Midbrain (tissue), 1 donor: ENCODE measurements at places on chromosomes 11 and 22.
A peak's percentile ranks its signal among the peaks of the same experiment; 100 is the strongest.

- DNase-seq = no peak
Observed at GRCh38 chr11:113926273-113927197, 21.9 kb downstream of the HTR3B start.

- DNase-seq = no peak
Observed at GRCh38 chr11:68411501-68411991, 49.0 kb upstream of the PPP6R3 start.

- no peak for DNase-seq
Observed at GRCh38 chr11:61555051-61555969, 25.6 kb downstream of the SYT7 start.

- peak; percentile 50 for DNase-seq
Observed at GRCh38 chr22:36027935-36028645, 534 bp downstream of the RBFOX2 start.

- no peak for DNase-seq
Observed at GRCh38 chr11:32188785-32189184, 97.9 kb downstream of the RCN1 start.

DNA sequence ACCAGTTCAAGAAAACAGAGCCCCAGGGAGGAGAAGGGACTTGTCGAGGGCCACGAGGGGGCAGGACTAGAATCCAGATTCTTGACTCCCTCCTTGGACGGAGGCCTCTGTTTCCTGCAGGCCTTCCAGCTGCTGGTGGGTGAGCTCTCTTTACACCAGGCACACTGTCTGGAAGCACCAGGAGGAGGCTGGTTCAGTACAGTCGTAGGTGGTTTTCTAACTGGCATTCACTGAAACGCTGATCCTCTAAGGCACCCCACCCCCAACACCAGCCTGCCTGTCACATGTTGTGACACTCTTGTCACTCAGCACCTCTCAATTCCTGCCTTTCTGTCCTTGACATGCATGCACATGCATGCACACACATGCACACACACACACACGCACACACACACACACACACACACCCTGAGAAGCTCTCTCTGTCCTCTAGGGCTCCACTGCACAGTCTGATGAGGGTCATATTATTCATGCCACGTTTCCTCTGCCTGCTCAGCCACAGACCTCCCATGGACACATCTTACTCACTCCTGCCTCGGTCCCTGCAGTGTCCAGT, 751 bp downstream of the MS4A10 start:
- no peak for DNase-seq

DNA sequence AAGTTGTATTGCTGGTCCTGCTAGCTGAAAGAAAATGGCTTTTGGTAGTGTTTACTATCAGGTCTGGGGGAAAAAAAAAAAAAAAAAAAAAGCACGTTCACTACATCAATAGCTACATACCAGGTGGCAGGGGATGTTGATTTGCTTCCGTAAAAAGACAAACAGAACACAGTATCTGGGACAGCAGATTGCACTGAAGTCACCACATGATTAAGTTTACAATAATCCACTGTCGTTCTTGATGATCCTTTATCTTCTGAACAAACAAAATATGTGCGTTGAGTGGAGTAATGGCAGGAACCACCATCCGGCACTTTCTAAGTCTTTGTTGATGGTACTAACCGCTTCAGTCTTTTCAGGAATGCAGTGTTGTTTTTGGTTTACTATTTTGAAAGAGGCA, 48.7 kb downstream of the DDX6 start:
- DNase-seq = no peak

DNA sequence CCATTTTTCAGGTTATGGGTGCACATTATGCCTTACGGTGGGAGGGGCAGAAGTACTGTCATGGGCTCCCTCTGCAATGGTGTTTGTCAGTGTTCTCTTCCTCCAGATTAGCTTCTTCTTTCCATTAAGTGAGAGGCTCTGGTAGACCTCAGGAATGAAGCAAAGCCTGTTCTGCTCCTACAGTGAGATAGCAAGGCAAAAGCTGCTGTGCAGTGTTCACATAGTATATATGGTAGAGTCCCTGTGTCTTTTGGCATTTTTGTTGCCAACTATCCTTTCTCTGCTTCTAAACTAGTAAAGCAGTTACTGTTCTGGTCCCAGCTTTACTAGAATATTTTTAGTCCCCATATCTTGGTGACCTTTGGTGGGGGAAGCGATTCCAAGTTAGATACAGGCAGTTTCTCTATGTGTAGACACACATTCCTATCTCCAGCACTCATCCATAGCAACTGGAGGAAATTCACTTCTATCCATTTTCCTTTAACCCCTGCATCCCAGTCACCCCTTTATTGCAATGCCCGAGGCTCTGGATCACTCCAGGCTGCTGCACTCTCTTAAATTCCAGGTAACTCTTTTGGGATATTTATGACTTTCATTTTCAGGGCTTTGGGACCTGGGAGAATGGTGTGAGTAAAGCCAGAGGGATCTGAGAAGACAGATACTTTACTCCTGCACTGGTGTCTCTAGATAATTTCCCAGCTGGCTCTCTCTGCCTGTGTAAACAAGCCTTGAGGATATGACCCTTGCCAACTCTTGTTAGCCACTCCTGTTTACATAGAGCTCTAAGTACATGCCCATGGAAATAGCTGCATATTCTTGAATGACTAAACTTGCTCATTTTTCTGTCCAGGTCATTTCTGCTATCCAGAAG, 3.9 kb upstream of the TRIM34 start:
- no peak for DNase-seq

DNA sequence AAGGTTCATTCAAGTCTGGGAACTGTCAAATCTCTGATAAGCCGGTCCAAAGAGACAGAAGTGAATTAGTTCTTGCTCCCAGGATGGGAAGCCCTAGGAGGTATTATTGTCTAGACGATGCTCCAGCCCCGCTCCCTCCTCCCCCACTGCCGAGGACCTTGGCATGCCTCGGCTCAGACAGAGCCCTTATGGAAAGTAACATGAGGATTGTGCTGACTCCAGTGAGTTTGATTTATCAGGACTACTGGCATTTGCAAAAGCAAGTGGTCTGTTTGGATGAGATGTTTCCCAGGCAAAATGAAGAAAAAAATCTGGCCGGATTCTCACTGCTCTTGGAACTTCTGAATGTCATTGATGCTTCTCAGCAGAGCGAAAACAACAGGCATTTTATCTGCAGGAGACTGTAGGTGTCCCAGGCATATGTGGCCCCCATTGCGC, 341.0 kb downstream of the ETS1 start:
- DNase-seq = no peak

- DNase-seq = no peak
Observed at GRCh38 chr11:69876013-69876412, 56.8 kb upstream of the FGF3 start.

DNA sequence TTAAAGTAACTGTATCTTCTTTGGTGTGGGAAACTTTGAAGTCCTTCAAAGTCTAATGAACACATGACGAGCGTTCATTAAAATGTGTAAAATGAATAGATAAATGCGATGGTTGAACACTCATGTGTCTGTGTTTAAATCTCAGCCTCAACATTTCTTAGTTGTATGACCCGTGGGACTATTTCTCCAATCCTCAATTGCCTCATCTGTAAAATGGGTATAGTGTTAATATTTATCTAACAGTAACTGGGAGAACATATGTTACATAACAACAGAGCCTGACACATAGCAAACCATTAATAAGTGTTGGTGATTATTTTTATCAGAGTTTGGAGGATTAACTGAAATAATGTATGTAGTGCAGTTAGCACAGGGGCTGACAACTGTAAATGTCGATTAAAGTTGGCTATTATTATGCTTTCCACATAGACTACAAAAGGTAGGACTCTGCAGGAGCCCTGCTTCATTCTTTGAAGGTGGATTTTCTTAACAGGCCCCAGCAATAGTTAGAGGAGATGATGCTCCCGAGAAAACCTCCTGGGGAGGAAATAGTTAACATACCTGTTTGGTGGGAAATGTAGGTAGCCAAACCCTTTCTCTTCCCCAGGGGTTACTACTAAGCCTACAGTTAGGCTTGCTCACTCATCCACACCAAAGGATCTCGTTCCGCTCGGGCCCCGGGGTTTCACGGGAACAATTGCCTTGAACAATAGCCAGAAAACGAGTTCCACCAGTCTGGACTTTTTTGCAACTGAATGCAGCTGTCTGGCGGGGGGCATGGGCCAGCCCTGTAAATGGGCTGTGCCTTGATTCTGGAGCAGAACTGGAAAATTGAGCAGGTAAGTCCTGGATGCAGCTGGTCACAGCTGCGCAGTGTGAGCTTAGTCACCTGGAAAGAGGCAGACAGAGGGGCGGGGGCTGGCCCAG, 133.4 kb downstream of the DBX1 start:
- peak; percentile 26 for DNase-seq

DNA sequence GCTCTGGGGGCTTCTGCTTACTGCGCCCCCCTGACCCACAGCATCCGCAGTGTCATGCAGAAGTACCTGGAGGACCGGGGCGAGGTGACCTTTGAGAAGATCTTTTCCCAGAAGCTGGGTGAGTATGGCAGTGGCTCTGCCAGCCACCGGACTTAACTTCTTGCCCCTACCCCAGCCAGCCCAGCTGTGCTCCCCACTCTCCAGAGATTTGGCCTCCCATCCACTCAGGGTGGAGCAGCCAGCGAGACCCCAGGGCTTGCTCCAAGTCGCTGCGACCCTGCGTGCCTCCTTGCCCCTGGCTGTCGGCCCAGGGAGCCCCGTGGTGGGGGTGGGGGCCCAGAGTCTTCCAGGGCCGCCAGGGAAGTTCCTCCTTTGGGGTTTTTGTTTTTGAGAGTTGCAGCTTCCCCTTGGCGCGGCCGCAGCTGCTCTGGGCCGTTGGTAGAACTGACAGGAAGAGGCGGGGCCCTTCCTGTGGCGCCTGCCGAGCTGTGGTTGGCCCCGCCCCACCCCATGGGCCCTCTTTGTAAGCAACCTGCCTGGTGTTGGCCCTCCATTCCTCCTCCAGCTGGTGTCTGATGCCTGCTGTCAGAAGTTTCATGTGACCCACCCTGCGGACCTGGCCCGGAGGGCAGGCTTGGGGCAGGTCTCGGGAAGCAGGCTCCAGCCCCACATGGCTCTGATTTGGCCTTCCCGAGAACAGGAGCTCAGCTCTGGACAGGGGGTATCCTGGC, 11.1 kb downstream of the GRK2 start:
- peak; percentile 40 for DNase-seq

GRCh38 chr11:70326365-70326811, 55.9 kb downstream of the PPFIA1 start:
- DNase-seq = peak; percentile 31

- no peak for DNase-seq
Observed at GRCh38 chr22:43308060-43308830, 34.9 kb downstream of the SCUBE1 start.

GRCh38 chr22:39291523-39291922, 27.9 kb downstream of the RPL3 start:
- no peak for DNase-seq

- DNase-seq = no peak
Observed at GRCh38 chr11:122592641-122593040, 62.9 kb upstream of the UBASH3B start.

DNA sequence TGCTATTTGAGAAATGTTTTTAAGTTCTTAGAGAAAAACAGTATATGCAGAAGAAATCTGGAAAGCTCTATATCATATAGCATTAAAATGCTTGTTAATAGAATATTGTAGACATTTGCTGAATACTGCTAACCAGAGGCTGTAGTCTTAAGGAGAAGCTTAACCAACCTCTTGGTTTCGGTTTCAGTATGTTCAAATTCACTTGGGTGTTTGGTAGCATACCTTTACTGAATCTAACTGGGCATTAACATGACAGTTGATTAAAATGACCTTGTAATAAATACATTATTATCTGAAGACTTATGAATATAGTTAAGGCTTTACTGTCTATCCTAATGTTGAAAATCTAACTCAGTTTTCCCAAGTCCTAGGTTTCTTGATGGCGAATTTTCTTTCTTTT, 5.4 kb downstream of the PCF11 start:
- DNase-seq = no peak

DNA sequence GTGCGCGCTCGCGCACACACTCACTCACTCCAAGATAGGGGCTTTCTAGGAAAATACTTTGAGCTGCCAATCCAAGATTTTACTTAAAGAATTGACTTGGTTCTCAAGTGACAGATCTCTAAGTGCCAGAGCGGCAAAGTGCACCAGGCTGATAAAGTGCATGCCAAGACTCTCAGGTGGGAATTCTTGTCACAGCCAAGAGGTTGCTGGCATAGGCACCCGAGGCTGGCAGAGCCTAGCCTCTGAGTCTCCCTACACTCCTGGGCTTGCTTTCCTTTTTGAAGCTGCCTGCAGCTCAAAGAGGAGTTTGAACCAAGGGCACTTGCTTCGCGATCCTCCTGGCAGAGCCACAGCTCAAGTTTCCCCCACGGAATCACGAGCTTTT, 2.5 kb upstream of the ADM start:
- DNase-seq = no peak

DNA sequence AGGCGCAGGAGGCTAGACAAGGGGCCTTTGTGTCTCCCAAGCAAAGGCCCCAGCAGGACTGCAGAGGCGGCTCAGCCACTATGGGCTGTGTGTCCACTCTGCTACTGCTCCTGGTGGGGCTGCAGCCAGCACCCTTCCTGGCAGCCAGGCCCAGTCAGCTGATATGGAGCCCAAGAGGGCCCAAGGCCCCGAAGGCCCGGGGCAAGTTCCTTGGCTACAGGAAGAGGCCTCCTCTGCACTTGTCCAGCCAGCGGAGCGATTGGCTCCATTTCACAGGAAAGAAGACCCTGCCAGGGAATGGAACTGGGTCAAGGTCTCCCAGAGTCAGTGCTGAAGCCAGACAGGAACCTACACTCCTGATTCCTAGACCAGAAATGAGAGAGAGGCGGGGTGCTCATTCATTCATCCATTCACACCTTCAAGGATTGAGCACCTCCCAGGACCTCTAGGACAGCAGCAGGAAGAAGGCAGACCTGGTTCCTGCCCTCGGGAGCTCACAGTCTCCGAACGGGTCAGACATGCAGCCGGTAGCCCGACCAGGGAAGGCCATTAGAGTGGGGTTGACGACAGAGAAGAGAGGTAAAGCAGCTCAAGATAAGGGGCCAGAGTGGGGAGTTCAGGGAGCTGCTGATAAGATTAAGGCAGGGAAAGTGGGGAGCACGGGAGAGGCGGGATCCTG, 811 bp upstream of the P2RY2 start:
- no peak for DNase-seq

DNA sequence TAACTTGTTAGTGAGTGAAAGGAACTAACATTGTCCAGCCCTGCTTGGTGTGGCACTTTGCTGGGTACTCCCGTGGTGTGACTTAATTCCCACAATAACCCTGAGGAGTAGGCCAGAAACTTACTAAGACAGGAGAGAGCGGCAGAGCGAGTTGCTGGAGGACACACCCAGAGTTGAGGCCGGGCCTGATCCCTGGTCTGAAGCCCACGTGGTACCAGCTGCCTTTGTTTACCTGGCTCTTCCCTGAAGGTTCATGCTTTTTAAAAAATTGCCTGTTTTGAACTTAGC, 594 bp downstream of the MPST start:
- peak; percentile 44 for DNase-seq

DNA sequence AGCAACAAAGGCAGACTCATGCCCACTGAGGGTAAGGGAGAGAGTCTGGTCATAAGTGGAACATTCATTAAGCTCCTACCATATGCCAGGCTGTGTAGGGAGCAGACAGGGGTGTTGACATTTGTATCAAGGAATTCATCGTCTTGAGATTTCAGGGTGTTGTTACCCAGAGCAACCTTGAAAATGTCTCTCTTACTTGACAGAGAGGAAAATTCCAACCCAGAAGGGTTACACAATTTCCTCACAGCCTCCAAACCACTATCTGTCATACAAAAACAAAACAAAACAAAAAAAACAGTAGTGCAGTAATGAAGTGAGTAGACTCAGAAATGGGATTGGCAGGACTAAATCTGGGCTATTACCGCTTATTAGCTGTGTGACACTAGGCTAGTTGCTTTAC, 113.2 kb downstream of the MIAT start:
- DNase-seq = no peak
